ENCODE measurements at places on chromosomes 3 and 15.

DNA sequence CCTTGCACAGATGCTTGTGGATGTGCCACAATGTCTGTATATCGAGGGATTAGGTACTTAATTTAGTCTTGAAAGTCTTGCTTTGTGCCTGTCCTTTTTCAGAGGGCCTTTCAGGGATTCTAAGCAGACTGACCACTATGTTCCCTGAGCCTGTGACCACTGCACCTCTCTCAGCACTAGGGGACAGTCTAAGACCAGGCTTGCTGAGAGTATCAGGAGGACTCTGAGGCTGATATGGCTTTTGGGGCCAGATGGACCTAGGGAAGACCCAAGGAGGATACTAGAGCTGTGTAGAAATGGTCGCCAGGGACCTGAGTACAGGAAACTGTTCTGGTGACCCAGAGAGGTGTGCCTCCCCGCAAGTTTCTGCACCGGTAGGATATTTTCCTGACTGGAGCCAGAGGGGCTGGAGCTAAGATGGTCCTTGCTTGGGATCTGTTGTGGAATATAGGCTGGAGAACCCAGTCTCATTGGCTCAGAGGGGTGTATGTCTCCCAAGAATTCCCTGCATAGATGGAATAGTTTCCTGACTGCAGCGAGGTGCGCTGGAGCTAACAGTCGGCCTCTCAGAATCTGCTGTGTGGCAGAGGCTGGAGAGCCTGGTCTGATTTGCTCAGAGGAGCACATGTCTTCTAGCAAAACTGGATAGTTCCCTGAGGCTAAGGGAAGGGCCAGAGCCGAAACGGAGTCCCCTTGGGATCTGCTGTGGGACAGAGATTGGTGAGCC, 213.2 kb upstream of the DCBLD2 start:
- DNase-seq, result peak; percentile 24

DNA sequence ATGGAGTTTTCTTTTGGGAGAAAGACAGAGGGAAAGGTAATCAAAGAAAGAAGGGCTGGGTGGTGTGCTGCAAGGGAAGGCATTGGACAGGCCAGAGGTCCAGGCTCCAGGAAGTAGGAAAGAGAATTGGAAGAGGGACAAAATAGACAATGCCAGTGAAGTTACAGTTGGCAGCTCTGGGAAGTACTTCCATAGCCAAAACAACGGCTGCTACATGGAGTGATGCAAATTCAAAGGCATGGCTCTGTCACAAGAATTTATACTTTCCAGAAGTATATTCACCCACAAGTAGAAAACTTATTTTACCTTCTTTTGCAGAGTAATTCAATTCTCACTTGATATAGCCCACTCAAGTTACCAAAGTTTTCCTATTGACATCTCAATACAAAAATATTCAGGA, 191.5 kb downstream of the TNIK start:
- no peak for DNase-seq

- no peak for DNase-seq
These were observed 42.6 kb upstream of the MBNL1 start for GRCh38 chr3:152226176-152226575.

- DNase-seq, result no peak
These were observed 254.7 kb downstream of the SOX2 start for GRCh38 chr3:181966393-181966792.

DNA sequence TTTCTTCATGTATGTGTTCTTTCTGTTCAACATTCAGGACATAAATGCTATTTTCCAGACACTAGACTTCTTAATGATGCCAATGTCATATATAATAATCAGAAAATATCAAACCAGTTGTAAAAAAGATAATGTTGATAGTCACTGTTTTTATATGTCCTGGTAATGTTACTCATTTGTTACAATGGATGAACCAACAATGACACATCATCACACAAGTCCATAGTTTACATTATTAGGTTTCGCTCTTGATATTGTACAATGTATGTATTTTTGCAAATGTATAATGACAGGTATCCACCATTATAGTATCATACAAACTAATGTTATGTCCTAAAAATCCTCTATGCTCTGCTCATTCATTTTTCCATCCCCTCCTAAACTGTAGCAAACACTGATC, 243.8 kb upstream of the CDIN1 start:
- no peak for DNase-seq

GRCh38 chr15:28942046-28942445, 56.3 kb downstream of the APBA2 start:
- no peak for DNase-seq

Measured in GM03348 (cell line).